NCI-H226 (cell line): ENCODE measurements at places on chromosomes 12 and 14.
A peak's percentile ranks its signal among the peaks of the same experiment; 100 is the strongest.

DNA sequence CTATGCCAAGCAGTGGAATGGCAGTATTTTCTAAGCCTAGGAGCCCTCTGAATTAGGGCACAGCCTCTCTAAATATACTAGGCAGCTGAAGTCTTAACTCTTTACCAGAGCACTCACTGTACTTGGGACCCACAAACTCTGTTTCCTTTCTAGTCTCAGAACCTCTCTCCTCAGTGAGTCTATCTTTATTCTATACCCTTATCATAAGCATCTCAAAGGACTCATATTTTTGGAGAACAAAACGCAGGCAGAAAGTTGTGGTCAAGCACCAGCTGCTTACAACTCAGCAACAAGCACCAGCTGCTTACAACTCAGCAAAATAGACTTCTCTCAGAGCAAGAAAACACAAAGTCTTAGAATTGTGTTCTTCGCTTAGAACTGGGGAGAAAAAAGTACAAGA, 993 bp downstream of the CCDC196 start:
- no peak for DNase-seq

- peak; percentile 89 for DNase-seq
Measured at GRCh38 chr12:76591476-76591875, 31.9 kb upstream of the OSBPL8 start.

GRCh38 chr14:99318959-99319295, 46.9 kb upstream of the BCL11B start:
- no peak for DNase-seq

GRCh38 chr14:56216626-56217379, 98.6 kb downstream of the PELI2 start:
- DNase-seq = no peak

- no peak for DNase-seq
Measured at GRCh38 chr12:94536040-94536965, 76.6 kb upstream of the CEP83 start.

- DNase-seq = no peak
Measured at GRCh38 chr14:93173943-93174395, 10.7 kb downstream of the MOAP1 start.

DNA sequence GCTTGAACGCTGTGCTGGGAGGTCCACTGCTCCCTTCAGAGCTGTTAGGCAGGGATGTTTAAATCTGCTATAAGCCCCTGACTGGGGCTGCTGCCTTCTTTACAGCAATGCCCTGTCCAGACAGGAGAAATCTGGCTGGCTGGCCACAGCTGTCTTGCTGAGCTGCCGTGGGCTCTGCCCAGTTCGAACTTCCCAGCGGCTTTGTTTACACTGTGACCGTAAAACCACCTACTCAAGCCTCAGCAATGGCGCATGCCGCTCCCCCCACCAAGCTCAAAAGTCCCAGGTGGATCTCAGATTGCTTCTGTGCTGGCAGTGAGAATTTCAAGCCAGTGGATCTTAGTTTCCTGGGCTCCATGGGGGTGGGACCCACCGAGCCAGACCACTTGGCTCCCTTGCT, 35.8 kb downstream of the CKAP4 start:
- no peak for DNase-seq

DNA sequence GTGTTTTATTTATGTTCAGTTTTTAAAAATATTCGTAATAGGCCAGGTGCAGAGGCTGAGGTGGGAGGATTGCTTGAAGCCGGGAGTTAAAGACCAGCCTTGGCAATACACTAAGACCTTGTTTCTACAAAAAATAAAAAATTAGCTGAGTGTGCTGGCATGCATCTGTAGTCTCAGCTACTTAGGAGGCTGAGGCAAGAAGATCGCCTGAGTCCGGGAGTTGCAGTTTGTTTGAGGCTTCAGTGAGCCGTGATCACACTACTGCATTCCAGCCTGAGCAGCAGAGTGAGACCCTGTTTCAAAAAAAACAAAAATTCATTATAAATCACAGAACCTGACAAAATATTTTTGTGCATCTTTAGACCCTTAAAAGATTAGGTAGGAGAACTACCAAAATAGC, 240.1 kb upstream of the ARHGAP5 start:
- no peak for DNase-seq

GRCh38 chr14:103099733-103100280, 5.3 kb downstream of the EXOC3L4 start:
- no peak for DNase-seq

DNA sequence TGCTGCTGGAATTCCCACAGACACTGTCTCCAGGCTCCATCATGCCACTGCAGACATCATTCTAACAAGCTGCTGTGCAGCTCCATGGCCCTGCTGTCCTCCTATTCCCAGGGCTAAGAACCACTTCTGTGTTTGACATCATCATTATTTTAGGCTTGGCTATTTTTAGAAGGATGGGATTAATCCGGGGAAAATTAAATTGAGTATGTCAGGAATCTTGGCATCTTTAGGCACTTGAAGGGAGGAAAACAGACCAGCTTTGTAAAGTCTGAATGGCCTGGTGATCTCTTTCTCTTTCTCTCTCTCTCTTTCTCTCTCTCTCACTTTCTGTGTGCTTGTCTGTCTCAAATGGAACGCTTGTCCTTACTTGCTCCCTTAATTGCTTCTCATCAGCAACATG, 568.3 kb upstream of the FLRT2 start:
- DNase-seq = no peak

DNA sequence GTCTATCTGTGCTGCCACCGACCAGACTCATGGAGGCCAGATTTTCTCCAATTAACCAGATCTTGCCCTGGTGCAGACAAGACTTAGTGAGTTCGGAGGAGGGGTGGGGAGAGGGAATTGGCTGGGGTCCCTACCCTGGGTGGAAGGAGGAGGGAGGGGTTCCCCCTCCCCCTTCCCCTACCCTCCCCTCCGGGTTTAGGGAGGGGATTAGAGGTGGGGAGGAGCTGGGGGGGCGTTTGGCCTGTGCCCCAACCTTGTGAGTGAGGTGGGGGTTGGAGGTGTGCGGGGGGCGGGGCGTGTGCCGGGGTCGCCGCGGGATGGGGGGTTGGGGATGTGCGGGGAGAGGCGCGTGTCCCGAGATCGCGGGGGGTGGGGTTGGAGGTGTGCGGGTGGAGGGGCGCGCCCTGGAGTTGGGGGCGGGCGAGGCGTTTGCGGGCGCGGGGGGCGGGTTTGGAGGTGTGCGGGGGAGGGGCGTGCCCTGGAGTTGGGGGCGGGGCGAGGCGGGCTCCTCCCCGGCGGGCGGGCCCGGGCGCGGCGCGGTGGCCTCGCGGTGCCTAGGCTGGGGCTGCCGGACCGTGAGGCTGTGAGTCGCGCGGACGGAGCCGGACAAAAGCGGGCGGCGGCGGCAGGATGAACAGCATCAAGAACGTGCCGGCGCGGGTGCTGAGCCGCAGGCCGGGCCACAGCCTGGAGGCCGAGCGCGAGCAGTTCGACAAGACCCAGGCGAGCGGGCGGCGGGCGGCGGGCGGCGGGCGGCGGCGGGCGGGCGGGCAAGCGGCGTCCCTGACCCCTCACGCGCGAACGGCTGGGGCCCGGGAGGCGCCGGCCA, at the start of gene HIP1R:
Gene HIP1R, plus strand, starts transcription at position 537 of the 829 bp plus-strand sequence. Its CDS starts 94 bp downstream, at position 631.
- DNase-seq = no peak

DNA sequence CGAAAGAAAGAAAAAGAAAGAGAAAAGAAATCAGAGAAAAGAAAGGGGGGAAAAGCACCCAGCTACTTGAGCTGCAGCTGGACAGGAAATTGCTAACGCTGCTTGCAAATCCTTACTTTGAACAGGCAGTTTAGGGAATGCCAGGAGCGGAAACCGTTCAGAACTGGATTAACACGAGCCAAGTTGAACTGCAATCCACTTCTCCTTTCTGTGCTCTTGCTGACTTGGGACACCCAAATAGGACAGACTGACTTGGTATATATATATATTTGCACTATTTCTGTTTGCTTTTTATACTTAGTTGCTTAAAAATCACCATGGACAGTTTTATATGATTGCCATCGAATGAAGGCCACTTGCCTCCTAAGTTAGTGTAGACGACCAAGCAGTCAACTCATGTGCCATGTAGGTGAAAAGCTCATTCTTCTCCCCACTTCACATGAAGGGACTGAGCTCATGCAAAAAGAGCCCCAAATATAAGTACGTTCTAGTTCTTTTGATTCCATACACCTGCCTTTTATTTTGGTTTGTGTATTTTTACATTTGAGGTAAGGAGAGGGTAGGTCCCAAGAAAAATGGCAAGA, 5.5 kb downstream of the DUSP6 start:
- DNase-seq = no peak

GRCh38 chr14:72730468-72730867, 163.4 kb downstream of the DPF3 start:
- no peak for DNase-seq

DNA sequence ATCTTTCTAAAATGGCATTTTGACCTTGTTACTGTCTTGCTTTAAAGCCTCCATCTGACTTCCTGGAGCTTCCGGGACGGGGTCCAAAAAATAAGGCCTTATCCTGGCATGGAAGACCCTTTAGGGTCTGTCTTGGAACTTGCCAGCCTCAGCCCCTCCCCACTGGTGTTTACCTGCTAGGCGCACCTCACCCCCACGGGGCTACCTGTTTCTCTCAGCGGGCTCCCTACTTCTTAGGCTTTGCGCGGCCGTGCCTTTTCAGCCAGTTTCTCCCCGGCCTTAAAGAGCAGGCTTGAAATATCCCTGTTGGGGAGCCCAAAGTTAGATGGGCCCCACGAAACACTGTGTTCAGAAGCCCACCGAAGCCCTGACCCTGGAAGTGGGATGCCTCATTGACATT, 5.1 kb downstream of the RTL1 start:
- DNase-seq = no peak

DNA sequence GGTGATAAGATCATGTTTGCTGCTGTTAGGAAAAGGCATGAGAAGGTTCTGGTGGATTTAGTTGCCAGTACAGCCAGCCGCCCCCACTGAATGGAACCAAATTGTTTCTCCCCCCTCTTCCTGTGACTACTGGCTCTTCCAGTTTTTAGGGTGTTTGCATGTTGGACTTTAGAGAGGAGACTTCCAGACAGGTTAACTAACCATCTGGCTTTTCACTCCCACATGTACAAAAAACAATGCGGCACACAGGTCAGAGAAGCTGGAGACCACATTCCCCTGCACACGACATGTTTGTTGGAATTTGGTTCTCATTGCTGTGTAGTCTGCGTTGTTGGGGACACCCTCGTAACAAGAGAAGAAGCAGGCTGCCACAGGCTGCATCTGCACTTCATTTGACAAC, 103.9 kb upstream of the TMEM132C start:
- no peak for DNase-seq

DNA sequence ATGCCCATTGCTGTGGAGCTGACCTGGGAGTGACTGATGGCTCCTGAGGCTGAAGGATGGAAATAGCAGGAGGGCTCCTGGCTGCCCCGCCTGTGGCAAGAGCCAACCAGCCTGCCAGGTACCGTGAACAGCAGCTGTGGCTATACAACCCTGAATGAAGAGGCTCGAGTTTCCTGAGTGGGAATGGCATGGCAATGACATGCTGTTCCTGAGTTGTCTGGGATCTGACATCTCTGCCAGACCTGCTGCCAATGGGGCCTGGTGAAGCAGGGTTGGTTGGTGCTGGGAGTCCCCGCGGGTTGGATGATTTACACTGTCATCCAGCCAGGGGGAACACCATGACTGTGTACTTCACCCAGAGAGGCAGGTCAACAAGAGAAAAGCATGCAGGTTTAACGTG, 31.8 kb upstream of the LRRC10 start:
- DNase-seq = no peak

GRCh38 chr14:24071144-24071697, at the start of gene CPNE6:
CPNE6 (plus strand) TSS chr14:24071562; CDS start chr14:24072937, 1,375 bp downstream.
- no peak for DNase-seq

DNA sequence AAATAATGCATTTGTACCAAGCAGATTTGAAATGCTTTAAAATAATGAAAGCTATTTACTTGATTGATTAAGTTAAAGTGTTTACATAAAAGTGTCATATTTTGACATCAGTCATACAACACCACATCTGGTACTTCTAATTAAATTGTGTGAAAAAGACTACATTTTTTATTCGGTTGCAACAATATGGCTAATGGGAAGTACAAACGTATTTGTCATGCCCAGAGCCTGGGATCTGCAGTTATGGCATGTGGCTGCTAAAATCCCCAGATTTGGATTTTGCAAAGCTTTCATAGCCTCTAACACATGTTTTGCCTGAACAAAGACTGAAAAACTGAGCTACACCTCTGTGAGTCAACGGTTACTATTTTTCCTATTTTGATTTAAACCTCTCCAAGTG, 66.6 kb downstream of the LLPH start:
- no peak for DNase-seq

GRCh38 chr14:89600950-89601826, 184.2 kb upstream of the FOXN3 start:
- DNase-seq = no peak
